ENCODE measurements at places on chromosomes 3 and 15.

DNA sequence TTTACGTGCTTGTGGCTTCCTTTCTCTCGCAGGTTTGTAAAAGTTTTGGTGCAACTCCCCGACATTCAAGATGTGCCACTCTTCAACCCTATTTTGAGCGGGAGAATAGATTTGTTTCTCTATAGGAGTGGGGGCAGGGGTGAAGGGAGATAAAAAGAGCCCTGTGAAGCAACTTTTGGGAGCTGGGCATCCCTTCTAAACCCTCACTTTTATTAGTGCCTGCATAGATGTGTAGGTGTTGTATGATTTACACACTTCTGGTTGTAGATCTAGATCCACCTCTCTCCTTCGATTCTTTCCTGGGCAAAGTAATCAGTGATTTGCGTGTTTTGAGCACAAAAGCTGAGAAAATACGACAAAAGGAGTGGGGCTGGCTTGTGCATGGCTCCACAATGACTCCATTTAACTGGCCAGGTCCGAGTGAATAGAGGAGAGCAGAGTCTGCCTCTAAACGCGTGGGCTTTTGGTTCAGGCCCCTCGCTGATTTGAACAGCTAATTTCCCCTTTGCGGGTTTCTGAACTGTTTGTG lies 17.7 kb downstream of the SOX2 start:
- DNase-seq: no peak

DNA sequence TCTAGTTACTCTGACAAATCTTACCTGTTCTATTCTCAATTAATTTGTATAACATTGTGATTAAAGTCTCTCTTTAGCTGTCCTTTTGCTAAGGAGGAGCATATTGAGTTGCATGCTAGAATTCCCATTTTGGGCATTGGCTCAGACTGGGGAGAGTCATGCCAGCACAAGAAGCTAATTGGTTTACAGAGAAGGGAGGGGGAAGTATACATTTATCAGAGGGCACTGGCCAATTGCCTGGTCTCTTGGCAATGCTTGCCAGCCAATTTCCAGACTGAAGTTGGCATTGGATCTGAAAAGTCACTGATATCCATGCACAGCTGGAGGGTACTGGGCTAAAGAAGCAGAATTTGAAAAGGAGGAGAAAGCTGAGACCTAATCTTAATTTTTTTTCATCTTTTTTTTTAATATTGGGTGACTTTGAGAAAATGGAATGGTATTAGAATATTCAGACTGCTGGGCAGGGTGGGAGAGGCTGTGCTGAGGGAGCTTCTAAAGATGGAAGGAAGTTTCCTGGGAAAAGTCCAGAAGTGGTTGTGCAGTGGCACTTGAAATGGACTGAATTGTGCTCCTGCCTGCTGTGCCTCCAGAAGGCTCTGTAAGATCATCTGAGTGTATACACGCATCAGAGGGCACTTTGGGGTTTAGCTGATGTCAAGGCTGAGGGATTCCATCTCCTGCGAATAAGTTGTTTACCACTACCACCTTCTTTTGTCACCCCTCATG lies 365.2 kb upstream of the DPH6 start:
- no peak for DNase-seq

GRCh38 chr3:124763644-124764358 lies 33.5 kb downstream of the UMPS start:
- no peak for DNase-seq

- DNase-seq: no peak
Measured at GRCh38 chr3:58394339-58394738, 39.3 kb downstream of the PDHB start.

GRCh38 chr15:87219650-87220615 lies 1036.6 kb downstream of the NTRK3 start:
- no peak for DNase-seq

GRCh38 chr3:146884296-146884695 lies 279.1 kb upstream of the PLSCR5 start:
- no peak for DNase-seq
